ENCODE measurements at places on chromosomes 7 and 10.

GRCh38 chr7:37920849-37921805 is 687 bp downstream of the EPDR1 start:
- DNase-seq = no peak

DNA sequence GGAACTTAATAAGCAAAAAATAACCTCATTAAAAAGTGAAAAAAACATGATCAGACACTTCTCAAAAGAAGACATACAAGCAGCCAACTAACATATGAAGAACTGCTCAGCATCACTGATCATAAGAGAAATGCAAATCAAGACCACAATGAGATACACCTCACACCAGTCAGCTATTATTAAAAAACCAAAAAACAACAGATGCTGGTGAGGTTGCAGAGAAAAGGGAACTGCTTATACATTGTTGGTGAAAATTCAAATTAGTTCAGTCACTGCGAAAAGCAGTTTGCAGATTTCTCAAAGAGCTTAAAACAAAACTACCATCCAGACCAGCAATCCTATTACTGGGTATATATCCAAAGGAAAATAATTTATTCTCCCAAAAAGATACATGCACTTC is 513.3 kb downstream of the MDFIC start:
- no peak for DNase-seq

DNA sequence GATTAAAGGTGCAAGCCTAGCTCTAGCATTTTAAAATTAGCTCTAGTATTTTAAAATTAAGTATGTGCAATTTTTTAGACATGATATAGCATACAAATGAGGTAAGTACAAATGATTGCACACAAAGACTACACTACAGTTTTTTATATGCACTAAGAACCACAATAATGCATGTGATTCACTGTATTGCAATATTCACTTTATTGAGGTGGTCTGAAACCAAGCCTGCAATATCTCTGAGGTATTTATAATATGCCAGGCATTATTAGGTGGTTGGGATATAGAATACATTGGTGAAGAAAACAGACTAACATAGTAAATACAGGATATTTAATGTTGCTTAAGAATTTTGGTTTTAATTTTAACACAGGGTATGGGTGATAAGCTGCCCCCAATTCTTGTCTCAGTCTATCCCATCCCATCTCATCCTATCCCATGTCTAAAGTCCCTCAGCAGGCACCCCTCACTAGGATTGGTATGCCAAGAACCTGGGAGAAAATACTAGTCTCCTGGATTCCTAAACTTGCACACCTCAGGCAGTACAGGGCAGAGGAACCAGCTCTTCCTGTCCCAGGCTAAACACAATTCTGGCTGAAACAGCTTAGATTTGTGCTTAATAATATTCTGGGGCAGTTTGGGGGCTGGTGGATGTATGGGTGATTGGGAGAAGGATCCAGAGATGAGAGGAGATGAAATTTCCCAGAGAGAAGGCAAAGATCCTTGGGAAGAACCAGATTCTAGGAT is 90.4 kb downstream of the HIPK2 start:
- no peak for DNase-seq

GRCh38 chr7:113283861-113284260 is 165.5 kb upstream of the SMIM30 start:
- no peak for DNase-seq

- peak; percentile 44 for DNase-seq
Observed at GRCh38 chr7:151168003-151168786, 701 bp upstream of the GBX1 start.

GRCh38 chr10:78267598-78267997 is 233.9 kb downstream of the RPS24 start:
- DNase-seq = no peak

DNA sequence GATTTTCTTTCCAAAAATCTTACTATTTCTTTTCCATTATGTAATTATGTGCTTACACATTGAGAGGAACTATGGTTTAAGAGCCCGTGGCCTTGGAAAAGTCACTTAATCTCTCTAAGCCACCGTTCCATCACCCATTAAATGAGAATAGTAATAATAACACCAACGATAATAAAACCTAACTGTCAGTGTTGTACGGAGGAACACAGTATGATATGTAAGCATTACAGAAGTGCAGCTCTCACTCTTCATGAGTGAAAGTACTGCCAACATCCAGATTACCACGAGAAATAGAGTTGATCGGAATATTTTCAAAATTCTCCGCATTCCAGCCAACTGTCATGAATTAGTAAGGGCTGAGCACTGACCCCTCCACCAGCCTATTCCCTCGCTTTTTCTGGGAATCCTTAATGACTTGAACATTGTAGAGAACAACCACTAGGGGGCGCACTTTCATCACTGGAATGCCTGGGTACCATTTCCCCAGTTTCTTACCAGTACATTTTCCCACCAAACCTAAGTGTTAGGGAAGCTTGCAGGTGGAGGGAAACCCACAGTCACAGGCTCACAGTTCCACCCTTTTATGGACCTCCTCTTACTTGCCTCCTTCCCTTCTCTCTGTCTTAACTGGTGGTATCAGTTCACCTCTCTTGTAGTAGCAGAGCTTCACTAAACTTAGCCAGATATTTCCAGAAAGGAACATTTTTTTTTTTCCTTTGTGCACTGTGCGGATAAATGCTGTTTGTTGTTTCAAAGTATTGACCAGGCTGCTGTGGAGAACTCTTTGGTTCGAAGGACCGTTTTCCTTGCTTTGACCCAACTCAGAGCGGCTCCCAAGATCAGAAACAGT is 27.8 kb downstream of the NKX2-3 start:
- no peak for DNase-seq

- DNase-seq = no peak
Observed at GRCh38 chr7:17939211-17939605, 1.1 kb downstream of the SNX13 start.

DNA sequence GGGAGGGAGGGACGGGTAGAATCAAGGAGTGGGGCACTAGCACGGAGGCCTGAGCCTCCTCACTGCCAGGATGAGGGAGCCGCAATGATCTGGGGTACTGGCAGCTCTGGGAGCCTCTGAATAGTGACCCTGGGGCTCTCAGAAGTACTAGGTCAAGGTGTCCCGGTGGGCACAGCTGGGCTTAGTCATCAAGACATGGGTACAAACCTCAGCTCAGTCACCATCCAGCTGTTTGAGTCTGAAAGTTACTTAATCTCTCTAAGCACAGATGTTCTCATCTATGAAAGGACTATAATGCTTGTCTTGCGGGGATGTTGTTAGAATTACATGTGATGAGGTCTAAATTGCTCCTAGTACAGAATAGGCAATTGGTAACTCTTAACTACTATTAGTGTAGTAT is 276.8 kb downstream of the KCNMA1 start:
- DNase-seq = no peak

GRCh38 chr10:128297709-128298378 is 171.6 kb upstream of the MKI67 start:
- DNase-seq = no peak

GRCh38 chr10:5606864-5607263 is 59.5 kb downstream of the ASB13 start:
- no peak for DNase-seq

GRCh38 chr10:30062090-30062489 is 2.7 kb upstream of the JCAD start:
- DNase-seq = no peak

DNA sequence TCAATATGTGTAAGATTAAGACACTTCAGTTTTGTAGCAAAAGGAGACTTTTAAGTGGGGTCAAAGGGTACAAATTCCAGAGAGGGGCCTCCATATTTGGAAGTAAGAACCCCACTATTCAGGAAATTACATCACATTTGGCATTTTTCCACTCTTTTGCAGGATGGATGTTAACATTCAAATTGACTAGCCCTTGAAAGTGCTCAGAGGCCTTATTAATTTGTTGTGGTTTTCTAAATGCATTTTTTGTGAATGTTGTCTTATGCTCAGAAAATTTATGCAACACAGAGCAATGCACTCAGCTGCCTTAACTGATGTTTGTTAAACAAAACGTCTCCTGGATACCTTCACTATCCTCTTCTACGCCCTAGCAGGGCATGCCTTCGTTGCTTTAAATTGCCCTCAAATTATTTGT is 50.9 kb upstream of the PDLIM1 start:
- DNase-seq = no peak

DNA sequence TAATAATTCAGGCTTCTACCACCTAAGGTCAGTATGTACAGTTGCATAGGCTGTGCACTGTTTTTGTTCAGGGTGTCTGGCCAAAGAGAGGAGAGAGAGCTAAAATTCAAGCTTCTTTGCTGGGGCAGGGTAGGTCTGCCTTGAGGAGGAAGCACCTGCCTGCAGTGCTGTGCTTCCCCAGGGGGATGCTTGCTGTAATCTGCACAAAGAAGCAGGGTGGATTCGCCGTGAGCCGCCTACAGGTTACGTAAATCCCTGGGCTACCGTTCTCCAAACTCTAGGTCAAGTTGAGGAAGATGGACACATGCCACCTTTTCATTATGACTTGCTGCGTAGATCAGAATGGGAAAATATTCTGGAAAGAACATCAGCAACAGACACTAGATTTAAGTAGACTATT is 543.3 kb downstream of the TNS3 start:
- DNase-seq = no peak

DNA sequence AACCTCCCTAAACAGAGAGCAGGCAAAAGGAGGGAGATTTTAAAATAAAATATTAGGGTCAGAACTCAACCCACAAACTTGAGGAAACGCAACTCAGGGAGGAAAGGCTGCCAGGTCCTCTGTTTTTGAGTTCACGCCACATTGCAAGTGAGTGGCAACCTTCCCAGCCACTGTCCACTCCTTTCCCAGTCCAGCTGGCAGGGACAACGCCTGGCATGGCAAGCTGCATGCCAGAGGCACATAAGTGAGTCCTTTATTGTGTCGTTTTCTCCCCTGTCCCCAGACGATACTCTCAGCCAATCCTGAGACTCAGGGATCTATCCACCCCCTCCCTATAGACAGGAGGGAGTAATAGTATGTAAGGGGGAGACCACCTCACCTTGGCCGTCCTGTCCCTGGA is 22.4 kb downstream of the FBXW4 start:
- DNase-seq = no peak

- DNase-seq = peak; percentile 67
Observed at GRCh38 chr7:131692131-131692960, 135.9 kb upstream of the PODXL start.

DNA sequence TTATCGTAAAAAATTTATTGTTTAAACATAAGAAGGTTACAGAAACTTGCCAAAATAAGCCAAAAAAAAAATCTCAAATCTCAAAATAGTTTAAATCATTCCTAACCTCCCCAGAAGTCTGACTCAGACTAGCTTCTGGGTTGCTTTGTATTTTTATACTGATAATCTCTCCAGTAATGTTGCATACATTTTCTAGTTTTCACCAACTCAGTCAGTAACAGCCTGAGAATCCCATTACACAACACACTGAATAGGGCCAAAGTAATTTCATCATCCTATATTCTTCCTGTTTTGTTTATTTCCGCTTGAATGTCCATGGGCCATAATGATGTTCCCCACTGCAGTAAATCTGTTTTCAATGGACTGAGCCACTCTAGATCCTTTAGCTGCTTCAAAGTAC is 478.5 kb downstream of the GPAM start:
- no peak for DNase-seq

DNA sequence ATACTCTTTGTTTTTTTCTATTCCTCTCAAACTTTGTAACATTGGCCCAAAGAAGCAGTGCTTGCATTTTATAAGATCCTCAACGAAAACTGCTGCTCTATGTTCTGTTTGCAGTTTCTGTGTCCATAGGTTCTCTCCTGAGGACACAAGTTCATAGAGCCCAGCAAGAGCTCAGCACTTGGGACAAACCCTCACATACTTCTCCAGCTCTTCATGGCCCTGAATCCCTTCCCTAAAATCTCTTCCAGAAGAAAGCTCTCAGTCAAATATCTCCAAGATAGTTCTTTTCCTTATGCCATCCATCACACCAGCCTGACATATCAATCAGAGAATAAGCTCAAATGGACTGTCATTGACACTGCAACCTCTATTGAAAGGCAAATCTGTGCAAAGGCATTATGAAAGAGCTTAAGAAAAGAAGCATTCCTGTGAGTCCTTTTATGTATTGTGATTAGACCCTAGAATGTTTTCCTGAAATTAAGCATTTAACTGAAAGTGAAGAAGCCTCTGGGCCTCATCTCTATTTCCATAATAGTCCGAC is 405.5 kb downstream of the ANKRD7 start:
- DNase-seq = no peak

GRCh38 chr10:49058463-49059255 is 56.7 kb downstream of the VSTM4 start:
- no peak for DNase-seq

DNA sequence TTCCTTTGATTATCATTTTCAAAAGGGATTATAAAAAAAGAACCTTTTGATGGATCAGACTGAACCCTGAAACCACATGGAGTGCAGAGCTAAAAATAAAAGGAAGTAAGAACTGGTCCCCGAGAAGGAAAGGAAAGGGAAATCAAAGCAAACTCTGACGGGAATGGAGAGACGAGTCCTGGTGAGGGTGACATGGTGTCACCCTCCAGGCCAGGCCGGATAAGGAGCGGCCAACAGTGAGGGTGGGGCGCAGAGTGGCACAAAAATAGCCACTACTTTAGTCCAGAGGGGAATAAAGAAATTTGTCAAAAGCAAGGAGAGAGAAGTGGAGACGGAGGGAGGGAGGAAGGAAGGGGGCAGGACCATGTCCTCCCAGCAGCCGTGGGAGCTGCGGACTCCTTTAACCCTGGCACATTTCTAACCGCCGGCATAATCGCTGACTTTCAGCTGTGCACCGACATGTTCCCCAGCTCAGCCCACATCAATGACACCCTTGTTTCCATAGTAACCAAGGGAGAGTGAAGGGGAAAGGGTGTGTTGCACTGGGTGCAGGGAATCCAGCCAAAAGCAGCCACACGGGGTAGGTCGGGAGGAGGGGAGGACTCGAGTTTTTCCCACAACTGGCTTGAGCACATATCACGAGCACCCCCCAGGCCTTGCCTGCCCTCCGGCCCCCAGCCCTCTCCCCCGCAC is 29.7 kb downstream of the TRIM8 start:
- peak; percentile 44 for DNase-seq

DNA sequence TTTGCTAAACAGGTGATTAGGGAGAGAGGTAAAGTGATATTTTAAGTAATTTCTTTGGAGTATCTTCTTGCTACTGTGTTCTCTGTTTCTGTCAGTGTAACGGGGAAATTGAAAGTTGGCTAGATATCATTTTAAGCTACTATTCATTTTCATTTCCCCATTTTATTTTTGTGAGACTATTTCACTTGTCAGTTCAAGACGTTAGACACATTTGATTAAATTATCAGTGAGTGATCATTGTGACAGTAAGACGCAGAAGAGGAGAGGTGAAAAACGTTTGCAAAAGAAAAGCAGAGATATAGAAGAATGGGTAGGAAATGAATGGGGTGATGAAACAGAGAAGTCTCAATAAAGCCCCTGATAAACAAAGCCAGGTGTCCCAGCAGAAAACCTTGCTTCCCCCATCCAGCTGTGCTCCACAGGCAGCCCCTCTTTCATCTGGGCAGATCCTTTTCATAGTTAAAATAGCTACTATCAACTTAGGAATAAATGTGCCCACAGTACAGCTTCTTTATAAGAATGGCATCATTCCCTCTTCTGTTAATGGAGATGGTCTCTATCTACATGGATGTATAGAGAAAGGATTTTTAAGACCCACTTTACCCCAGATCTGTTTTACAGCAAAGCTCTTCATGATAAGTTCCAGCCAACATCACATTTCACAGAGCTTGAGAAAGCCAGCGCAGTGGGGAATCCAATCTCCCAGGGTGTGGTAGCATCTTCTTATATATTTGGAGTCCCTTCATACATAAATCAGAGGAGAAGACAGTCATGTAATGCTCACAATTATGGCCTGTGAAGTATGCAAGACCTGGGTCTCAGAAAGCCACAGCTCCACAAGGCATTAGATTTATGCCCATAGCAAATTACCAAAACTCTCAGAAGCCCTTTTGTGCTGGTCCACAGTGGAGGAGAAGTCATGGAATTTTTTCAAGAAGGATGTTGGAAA is 138.1 kb upstream of the ITGB1 start:
- DNase-seq = no peak

- no peak for DNase-seq
Observed at GRCh38 chr7:47453093-47454061, 128.5 kb downstream of the TNS3 start.
